ENCODE measurements at places on chromosomes 11 and 22. TPM values are rescaled to one million over a fixed set of nuclear protein-coding genes. Genes with fewer than 3 reads are reported as not detected.
A peak's percentile ranks its signal among the peaks of the same experiment; 100 is the strongest.

DNA sequence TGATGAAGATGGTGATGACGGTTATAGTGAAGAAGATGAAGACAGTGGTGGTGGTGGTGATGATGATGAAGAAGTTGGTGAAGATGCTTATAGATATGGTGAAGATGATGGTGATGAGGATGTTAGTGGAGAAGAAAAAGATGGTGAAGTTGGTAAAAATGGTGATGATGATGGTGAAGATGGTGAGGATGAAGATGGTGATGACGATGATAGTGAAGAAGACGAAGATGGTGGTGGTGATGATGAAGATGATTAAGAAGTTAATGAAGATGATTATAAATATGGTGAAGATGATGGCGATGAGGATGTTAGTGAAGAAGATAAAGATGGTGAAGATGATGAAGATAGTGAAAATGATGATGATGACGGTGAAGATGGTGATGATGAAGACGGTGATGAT, 25.2 kb upstream of the FGF3 start:
- no peaks in the 10 kb centered on the region for H3K36me3 ChIP-seq
- no peaks in the 10 kb centered on the region for H3K4me1 ChIP-seq
- no peaks in the 10 kb centered on the region for H3K27me3 ChIP-seq
- H3K4me3 ChIP-seq = no peak overlapping the region
- DNase-seq = no peak
- no peak overlapping the region for H3K27ac ChIP-seq

GRCh38 chr22:48746789-48747425, 1080.8 kb downstream of the BRD1 start:
- DNase-seq = peak; percentile 33
- no peaks in the 10 kb centered on the region for H3K4me1 ChIP-seq
- no peak overlapping the region for H3K4me3 ChIP-seq
- H3K27me3 ChIP-seq = no peaks in the 10 kb centered on the region
- no peaks in the 10 kb centered on the region for H3K36me3 ChIP-seq

DNA sequence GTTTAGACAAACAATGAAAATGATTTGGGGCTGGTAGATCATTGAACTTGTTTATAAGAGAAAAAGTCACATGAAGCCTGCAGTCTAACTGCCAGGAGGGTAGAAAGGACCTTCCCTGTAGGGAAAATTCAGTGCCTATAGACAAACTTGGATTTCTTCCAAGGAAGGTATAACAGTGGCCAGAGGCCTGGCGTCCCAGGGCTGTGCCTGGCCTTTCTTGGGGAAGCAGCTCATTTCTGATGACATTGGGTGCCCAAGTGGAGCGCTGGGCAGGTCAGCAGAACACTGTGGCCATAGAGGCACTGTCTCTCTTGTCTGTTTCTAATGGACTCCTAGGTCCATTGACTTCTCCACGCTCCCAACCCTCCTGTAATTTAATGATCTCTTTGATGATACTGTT, 6.6 kb upstream of the FXYD6 start:
- peaks cover 8% of the 10 kb centered on the region for H3K27me3 ChIP-seq
- H3K4me3 ChIP-seq = no peak overlapping the region
- peaks cover 11% of the 10 kb centered on the region for H3K4me1 ChIP-seq
- H3K27ac ChIP-seq = no peak overlapping the region
- no peaks in the 10 kb centered on the region for H3K36me3 ChIP-seq
- DNase-seq = no peak

GRCh38 chr11:612961-613300, 2.8 kb downstream of the IRF7 start:
- H3K4me1 ChIP-seq = peaks cover 5% of the 10 kb centered on the region
- no peak overlapping the region for H3K27ac ChIP-seq
- no peaks in the 10 kb centered on the region for H3K27me3 ChIP-seq
- no peak for DNase-seq
- no peak overlapping the region for H3K4me3 ChIP-seq

GRCh38 chr11:34049028-34049427, 2.5 kb upstream of the CAPRIN1 start:
- H3K27me3 ChIP-seq = no peaks in the 10 kb centered on the region
- no peaks in the 10 kb centered on the region for H3K36me3 ChIP-seq
- DNase-seq = no peak
- 0 out of 2 replicates have a peak, but pooled peaks cover 1% of the 10 kb centered on the region for H3K4me1 ChIP-seq

GRCh38 chr11:130076778-130077481, 7.2 kb downstream of the APLP2 start:
- no peak overlapping the region for H3K4me3 ChIP-seq

DNA sequence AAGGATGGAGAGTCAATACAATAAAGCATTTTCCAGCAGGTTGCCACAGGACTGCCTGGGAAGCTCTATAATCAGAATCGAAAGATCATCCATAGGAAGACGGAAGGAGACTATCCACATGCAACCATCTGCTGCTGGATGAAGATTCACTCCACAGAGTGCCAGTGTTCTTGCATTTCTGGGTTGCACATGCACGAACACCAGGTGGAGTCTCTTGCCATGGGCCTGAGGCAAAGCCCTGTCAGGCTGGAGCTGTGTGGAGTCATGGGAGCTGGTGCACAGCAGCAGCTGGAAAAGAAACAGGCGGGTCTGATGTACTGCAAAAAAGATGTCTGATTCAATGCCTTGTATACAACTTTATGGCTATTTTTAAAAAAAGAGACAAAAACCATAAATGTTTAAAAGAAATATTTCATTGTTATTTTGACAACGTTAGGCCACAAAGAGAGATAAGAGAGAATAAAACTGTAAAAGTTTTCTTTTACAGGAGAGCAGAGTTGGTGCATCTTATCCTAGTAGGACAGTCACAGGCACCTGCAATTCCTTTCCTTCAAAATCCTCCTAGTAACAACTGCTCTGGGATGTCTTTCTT, 12.9 kb upstream of the FAT3 start:
- no peak for DNase-seq
- H3K4me3 ChIP-seq = no peak overlapping the region
- H3K27me3 ChIP-seq = no peaks in the 10 kb centered on the region
- no peaks in the 10 kb centered on the region for H3K4me1 ChIP-seq
- no peaks in the 10 kb centered on the region for H3K36me3 ChIP-seq

DNA sequence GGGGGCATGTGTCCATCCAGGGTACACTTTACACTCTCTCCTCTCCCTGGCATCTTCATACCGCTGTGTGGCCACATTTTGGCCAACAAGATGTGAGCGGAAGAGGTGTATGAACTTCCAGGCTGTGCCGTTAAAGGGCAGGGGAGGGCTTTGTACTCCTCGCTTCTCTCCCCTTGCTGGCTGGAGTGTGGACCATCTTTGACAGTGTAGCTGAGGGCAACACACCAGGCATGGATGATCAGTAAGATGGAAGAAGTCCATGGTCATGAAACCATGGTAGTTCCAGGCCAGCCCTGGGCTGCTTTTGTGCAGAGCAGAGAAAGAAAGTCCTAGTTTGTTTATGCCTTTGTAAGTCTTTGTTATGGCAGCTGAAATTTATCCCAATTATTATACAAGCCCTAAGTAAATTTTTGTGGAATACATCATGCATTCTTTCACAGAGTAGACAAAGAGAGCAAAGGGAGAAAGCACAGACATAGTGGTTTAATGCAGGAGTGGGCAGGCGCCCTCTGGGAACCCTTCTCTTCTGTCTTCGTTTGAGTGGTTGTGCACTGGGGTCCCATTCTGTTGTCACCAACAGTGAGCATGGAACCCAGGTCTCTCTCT, 70.4 kb downstream of the FBXO7 start:
- H3K36me3 ChIP-seq = no peaks in the 10 kb centered on the region
- no peaks in the 10 kb centered on the region for H3K4me1 ChIP-seq
- no peak overlapping the region for H3K27ac ChIP-seq
- DNase-seq = no peak

- 0 out of 2 replicates have a peak, but pooled peaks cover 2% of the 10 kb centered on the region for H3K36me3 ChIP-seq
- peaks cover 6% of the 10 kb centered on the region for H3K4me1 ChIP-seq
- DNase-seq = no peak
- H3K4me3 ChIP-seq = peak overlapping the region; percentile 84
- peak overlapping the region; percentile 90 for H3K27ac ChIP-seq
- peaks cover 4% of the 10 kb centered on the region for H3K27me3 ChIP-seq
Measured at GRCh38 chr22:42078469-42079318, 806 bp upstream of the SMDT1 start.

DNA sequence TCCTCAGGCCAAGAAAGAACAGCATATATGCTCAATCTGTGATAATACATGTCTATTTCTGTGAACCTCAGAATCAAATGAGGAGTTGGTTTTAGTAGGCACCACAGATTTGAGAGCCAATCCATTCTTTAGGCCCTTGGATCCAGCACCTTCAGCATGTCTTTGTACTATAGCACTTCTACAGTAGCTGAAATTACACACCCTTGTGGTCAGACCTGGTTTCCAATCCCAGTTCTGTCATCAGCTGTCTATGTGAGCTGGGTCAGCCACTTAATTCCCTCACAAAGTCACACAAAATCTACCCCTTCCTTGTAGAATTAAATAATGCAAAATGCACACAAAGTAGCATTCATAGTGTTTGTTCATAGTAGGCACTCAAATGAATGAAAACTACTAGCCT, 381.3 kb upstream of the LARGE1 start:
- H3K27me3 ChIP-seq = no peaks in the 10 kb centered on the region
- H3K4me3 ChIP-seq = no peak overlapping the region
- H3K36me3 ChIP-seq = no peaks in the 10 kb centered on the region
- H3K4me1 ChIP-seq = no peaks in the 10 kb centered on the region
- no peak for DNase-seq

- no peaks in the 10 kb centered on the region for H3K36me3 ChIP-seq
- no peak for DNase-seq
- no peaks in the 10 kb centered on the region for H3K27me3 ChIP-seq
- no peak overlapping the region for H3K4me3 ChIP-seq
- H3K4me1 ChIP-seq = no peaks in the 10 kb centered on the region
Measured at GRCh38 chr22:34993548-34993947, 72.4 kb upstream of the ISX start.

DNA sequence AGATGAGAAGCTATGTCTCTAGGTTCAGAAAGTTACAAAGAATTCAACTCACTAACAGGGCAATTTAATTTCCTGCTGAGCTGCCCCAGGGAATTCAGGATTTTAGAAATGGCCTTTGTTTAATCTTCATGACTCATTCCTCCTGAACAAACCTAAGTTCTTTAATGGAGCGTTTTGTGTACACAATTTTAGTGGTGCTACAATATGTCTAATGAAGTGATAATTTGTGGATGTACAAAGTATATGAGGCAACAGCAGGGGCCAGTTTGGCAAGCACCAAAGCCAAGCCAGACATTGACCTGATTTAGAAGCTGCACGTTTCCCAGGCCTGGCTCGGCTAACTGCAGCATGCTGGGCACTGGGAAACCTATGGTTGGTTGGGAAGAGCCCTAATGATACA, 34.4 kb upstream of the HEPHL1 start:
- no peak overlapping the region for H3K27ac ChIP-seq
- DNase-seq = no peak
- H3K36me3 ChIP-seq = no peaks in the 10 kb centered on the region
- no peaks in the 10 kb centered on the region for H3K4me1 ChIP-seq

DNA sequence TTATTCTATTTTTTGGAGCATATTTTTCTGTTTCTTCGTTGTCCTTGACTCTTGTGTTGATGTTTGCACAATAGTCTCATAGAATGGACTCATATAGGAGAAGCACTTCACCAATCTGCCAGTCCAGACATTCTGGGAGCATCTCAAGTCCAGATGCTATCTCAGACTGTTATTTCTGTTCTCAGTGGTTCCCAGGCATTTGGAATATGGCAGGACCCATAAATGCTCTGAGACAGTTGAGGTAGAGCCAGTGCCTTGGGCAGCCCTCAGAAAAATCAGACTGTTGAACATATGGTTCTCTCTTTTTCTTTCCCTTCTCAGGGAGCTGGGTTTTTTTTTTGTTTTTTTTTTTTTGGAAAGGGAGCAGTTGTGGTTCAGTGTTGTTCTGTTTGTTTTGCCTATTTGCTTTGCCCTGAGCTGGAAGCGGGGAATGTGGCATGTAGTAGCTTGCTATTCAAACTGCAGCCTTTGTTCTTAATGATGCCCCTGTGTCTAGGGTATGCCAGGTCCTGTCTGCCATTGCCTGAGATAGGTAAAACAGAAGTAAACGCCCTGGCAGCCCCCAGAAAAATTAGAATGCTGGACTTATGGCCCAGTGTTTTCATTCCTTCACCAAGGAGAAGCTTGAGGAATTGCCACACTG, 3.7 kb upstream of the MS4A2 start:
- no peaks in the 10 kb centered on the region for H3K27me3 ChIP-seq
- H3K4me3 ChIP-seq = no peak overlapping the region
- DNase-seq = no peak
- H3K4me1 ChIP-seq = no peaks in the 10 kb centered on the region
- H3K36me3 ChIP-seq = no peaks in the 10 kb centered on the region

- DNase-seq = no peak
- H3K4me3 ChIP-seq = no peak overlapping the region
Measured at GRCh38 chr22:19357270-19358105, 66.0 kb upstream of the CLTCL1 start.

GRCh38 chr11:36578458-36578857, 10.7 kb downstream of the RAG1 start:
- DNase-seq = no peak
- H3K4me3 ChIP-seq = no peak overlapping the region
- H3K4me1 ChIP-seq = no peaks in the 10 kb centered on the region
- no peaks in the 10 kb centered on the region for H3K27me3 ChIP-seq
- H3K36me3 ChIP-seq = no peaks in the 10 kb centered on the region
- H3K27ac ChIP-seq = no peak overlapping the region

DNA sequence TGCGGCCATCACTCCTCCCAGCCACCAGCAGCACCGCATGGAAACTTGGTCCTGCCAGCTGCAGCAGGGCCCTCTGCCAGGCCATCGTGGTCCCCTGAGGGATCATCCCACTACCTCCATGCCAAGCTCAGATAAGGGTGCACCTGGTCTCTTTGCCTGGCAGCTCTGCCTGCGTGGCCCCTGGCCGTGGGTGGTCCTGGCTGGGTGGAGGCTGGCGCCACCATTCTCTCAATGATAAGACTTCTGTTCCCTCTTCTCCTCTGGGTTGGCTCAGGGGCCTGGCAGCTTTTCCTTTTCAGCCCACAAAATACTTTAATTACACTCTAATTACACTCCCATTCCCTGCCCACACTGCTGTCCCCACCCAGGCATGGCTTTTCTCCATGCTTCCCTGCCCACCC, 26.8 kb upstream of the TSKU start:
- no peak for DNase-seq
- no peaks in the 10 kb centered on the region for H3K27me3 ChIP-seq
- no peaks in the 10 kb centered on the region for H3K4me1 ChIP-seq
- no peak overlapping the region for H3K4me3 ChIP-seq
- H3K27ac ChIP-seq = no peak overlapping the region

The LRRC10B gene
- total RNA-seq = 0.61 TPM

The HPX gene
- 0.80 TPM for total RNA-seq

The OR52H1 gene
- not detected for total RNA-seq

The POU2AF1 gene
- not detected for total RNA-seq

The TEX54 gene
- 1.2 TPM for total RNA-seq

The GAS2 gene
- 1.7 TPM for total RNA-seq

The SPINDOC gene
- 99.7 TPM for total RNA-seq

The OR52I1 gene
- not detected for total RNA-seq

The LSP1 gene
- total RNA-seq = not detected

The MMP1 gene
- not detected for total RNA-seq

The MRGPRX4 gene
- total RNA-seq = not detected

The CLCF1 gene
- total RNA-seq = 0.57 TPM

The MYEOV gene
- total RNA-seq = 0.86 TPM

The SLC6A5 gene
- not detected for total RNA-seq
